Stimulated activated CD4-positive, alpha-beta T cell treated with anti-CD3 and anti-CD28 coated beads, Interleukin-1b, Interleukin-23, amount 100 ng/mL, for 1 hour (primary cell): ENCODE measurements at places on chromosomes 1 and 21.

DNA sequence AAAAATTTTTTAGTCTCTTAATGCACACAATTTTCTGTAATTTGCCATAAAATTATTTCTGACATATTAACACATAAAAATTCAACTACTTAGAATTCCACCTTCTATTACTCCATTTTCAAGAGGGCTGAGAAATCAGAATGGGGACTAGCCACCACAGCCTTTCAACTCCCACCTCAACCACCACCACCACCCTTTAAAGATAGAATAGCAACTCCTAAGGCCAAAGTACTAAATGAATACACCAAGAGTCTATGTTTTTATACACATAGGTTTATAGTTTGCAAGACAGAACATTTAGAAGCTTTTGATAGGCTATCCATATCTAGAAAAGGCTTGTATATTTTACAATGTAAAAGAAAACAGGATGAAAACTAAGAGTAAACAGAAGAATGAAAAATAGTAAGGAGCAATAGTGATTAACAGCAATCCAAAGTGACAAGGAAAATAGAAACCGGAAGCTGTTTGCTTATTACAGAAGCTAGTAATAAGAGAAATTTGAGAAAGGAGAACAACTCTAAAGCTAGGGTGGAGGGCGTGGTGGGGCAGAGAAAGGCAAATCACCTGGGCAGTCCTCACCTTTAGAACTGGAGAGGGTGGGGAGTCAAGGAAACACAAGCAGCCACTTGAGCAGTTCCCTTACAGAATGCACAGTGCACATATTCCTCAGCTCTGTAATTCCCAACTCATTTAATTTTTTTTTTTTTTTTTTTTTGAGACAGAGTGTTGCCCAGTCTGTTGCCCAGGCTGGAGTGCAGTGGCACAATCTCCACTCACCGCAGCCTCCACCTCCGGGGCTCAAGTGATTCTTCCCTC is 27.7 kb downstream of the EPS15 start:
- no peak for DNase-seq

- no peak for DNase-seq
Measured at GRCh38 chr1:196400478-196401451, 207.5 kb downstream of the KCNT2 start.

DNA sequence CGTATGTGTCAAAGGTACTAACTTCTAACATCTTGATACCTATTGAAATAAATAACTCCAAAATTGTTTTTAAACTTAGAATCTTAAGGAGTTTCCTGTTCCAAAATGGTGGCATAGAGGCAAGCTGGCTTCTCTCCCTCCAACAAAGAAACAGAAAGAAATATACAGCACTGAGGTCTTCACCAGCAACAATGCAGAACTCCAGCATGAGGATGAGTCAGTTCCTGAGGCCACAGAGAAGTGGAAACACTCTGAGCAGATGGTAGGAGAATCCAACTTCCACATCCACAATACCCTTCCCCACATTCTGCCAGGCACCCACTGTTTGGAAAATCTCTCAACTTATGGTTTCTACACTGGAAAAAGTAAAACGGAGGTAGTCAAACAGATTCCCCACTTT is 12.2 kb upstream of the PPIH start:
- DNase-seq, result no peak

GRCh38 chr1:243508943-243509342 is 253.1 kb downstream of the SDCCAG8 start:
- no peak for DNase-seq

GRCh38 chr1:79264975-79265818 is 258.7 kb upstream of the ADGRL4 start:
- DNase-seq, result no peak

GRCh38 chr1:27773826-27774445 is 917 bp downstream of the STX12 start:
- DNase-seq, result no peak

DNA sequence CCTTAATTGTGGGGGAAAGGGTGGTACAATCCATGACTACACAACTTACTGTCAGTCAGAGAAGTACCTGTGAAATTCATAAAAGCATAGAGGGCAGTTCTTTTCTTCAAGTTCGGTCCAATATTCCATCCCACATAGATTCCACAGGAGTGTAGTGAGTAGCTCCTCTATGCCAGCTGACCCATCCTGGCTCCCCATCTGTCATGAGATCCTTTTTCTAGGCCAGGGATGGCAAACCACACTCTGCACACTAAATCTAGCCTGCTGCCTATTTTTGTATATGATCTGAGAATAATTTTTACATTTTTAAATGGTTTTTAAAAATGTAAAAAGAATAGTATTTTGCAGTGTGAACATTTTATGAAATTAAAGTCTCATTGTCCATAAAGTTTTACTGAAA is 107.0 kb upstream of the TSPAN2 start:
- no peak for DNase-seq

- DNase-seq, result no peak
Measured at GRCh38 chr1:199495432-199495831, 532.1 kb upstream of the NR5A2 start.

DNA sequence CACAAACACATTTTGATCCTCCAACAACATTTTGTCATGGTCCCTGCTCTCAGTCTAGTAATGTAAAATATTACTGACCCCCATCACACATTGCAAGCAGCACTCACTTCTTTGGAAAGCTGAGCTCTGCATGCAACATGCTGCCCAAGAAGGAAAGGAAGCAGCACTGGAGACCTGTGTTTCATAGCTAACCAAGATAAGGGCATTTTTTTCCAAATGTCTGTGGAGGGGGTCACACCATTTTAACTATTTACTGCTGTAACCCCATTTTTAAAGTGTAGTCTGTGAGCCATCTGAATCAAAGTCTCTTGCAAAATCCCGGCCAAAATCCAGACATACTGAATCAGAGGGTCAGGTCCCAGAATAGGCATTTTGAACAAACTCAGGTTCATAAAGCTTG is 4.5 kb upstream of the RASSF5 start:
- DNase-seq, result no peak

GRCh38 chr1:214638459-214638807 is 35.4 kb downstream of the CENPF start:
- DNase-seq, result no peak

DNA sequence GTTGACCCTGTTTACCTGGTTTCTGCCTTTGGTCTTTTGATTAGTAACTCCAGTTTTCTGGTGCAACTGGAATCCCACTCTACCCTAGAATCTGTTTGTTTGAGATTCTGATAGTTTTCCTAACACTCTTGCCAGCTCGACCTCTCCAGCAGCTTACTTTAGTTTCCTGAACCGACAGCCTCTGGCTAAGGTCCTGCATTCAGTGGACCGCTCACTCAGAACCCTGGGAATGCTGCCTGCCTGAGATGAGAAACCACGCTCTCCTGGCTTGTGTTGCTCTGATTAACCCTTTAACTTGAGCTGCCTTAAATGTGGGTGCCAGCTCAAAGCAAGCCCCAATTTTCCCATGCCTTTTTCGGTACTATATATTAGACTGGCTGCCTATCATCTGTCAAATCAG is 45.3 kb upstream of the SIPA1L2 start:
- no peak for DNase-seq
